NCI-H1048 (cell line): ENCODE measurements at places on chromosomes 6 and 20.

DNA sequence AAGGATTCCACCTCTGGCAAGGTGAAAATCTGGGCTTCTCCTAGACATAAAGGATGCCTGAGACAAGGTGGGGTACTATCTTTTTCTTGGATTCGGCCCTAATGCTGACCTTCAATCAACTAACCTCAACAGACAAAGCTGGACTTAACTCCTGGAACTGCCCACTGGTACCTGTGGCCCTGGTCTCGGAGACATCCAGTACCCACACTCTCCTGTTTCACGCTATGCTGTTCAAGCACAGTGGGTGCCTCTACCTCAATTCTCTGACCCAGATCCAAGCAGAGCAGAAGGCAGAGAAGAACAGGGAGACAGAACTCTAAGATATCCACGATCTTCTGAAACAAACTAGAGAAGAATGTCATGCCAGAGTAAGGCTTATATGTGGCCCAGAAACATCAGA lies 189.8 kb upstream of the FOXQ1 start:
- DNase-seq, result no peak

- no peak for DNase-seq
Observed at GRCh38 chr6:130825772-130826441, 1.3 kb upstream of the SMLR1 start.

GRCh38 chr20:10074513-10074912 lies 39.7 kb downstream of the ANKEF1 start:
- DNase-seq, result no peak

DNA sequence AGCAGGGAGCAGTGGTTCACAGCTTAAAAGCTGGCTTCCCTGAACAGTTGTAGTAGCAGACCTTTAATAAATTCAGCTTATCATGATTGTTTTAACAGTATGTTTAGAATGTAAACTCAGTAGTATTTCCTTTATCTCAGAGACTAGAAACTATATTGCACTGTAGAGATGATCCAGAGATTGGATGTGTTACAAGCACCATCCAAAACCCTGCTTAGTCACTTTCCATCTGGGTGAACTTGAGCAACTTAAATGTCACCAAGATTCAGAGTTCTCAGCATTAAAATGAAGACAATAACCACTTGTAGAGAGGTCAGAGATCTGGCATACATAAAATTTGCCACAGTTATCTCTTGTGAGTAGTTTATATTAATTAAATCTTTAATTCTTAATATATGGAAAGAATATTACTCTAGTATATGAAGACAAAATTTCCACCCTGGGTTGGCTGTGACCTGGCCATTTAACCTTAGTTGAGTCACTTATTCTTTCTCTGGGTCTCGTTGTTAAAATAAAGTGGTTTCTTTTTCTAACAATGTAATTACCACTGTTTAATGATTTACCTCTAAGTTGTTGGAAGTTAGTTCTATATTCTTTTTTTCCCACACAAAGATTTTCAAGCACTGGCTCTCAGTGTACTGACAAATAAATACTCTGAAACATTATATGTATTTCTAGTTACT lies 239.2 kb upstream of the FKBP1C start:
- no peak for DNase-seq

DNA sequence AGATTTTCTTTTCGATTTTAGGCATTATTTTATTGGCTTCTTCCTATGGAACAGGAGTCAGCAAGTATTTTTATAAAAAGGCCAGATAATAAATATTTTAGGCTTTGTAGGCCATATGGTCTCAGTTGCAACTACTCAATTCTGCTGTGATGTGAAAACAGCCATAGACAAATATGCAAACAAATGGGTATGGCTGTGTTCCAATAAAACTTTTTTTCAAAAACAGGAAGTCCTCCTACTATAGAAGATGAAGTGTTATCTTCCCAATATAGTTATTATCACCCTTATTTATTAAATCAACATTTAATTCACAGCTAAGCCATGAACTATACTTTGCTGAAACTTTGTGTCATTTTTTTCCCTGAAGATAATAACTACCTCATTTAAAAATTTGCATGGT lies 57.2 kb downstream of the CHD6 start:
- DNase-seq, result no peak

- no peak for DNase-seq
Observed at GRCh38 chr6:37033819-37034795, 28.7 kb downstream of the FGD2 start.

- no peak for DNase-seq
Observed at GRCh38 chr6:51466427-51466826, 621.0 kb downstream of the PKHD1 start.

- DNase-seq, result no peak
Observed at GRCh38 chr6:132063204-132063603, 112.0 kb upstream of the CCN2 start.

DNA sequence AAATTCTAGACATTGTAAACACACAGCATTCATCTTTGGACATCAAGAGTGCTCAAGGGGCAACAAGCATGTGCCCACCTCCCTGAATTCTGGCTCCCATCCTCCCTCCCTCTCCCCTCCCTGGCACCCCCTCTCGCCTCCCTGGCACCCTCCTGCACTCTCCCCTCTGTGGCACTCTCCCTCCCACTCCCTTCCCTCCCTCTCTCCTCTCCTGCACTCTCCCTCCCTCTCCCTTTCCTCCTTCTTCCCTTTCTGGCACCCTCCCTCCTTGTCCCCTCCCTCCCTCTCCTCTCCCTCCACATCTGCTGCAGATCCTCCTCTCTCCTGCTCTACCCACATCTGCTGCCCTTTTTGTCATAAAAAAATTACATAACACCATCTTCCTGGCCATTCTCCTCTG lies 113.0 kb upstream of the SLC22A23 start:
- no peak for DNase-seq

- no peak for DNase-seq
Observed at GRCh38 chr6:32108094-32108627, 977 bp downstream of the TNXB start.

GRCh38 chr6:152323376-152323775 lies 313.8 kb downstream of the SYNE1 start:
- DNase-seq, result no peak

GRCh38 chr6:116287689-116288282 lies 8.1 kb upstream of the TSPYL1 start:
- DNase-seq, result no peak

DNA sequence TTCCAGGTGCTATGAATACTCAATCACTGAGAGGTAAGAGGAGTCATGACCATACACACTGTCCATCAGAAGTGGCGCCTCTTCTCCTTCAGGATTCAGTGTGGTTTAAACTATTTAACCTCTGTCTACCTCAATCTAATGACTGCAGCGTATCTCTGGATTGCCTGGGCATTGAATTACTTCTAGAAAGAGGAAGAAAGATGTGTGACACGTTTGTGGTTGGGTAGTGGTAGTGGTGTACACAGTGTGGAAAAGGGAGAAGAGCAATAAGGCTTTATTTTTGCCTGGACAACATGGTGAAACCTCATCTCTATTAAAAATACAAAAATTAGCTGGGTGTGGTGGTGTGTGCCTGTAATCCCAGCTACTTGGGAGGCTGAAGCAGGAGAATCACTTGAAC lies 38.0 kb upstream of the ECHDC1 start:
- DNase-seq, result no peak

DNA sequence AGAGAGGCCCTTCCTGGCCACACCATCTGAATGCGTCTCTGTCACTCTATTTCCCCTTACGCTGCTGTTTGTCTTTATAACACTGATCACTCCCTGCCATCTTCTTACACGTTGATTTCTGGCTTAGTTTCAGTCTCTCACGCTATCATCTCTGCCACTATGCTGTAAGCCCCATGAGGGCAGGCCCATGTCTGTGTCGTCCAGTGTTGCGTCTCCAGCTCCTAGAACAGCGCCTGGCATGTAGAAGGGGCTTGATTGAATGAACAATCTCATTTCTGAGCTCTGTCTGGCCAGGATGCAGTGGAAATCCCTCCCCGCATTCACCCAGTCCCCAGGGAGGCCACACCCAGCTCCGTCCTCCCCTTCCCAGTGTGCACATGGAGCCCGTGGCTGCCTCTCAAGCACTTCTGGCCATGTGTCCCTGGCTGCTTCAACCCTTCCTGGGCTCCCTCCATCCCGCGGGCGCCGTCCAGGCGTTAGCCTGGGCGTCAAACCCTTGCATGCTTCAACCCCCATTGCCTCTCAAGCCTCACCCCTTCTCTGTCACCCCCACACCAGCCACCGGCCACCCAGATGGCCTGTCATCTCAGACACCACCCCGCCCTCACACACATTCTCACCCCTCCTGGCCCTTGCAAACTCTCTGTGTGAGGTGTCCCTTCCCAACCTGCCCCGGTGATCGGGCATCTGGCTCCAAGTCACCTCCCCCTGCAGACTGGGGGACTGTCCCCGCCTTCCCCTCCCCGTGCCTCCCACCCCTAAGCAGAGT lies 71.1 kb downstream of the SRC start:
- DNase-seq, result no peak

GRCh38 chr6:19153270-19153980 lies 683.7 kb upstream of the ID4 start:
- DNase-seq, result no peak

GRCh38 chr6:109349419-109349987 lies 32.8 kb downstream of the CD164 start:
- no peak for DNase-seq

GRCh38 chr6:144660561-144661115 lies 375.5 kb downstream of the UTRN start:
- DNase-seq, result no peak

GRCh38 chr20:58753267-58753921 lies 60.8 kb downstream of the NPEPL1 start:
- DNase-seq, result no peak

DNA sequence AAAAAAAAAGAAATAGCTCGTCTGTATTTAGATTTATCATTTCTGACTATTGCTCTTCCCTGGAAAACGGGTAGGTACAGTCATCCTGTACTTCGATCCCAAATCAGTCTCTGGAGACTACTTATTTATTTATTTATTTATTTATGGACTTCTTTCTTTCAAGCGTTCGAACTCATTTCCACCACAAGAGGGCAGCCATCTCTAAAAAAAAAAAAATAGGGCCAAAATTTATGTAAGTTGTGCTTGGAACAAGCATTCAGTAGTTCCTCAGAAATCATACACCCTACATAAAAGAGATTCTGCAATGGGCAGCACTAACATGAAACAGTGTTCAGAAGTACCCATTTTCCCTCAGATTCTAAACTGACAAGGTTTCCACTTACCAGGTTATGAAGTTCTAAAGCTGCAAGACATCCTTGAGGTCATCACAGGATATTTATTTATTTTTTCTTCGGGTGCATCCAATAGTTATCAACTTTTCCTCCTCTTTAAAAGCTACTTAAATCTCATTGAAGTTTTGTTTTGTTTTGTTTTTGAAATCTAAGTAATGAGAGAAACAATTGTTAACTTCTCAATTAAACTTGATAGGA lies 1.9 kb upstream of the BMP2 start:
- peak; percentile 30 for DNase-seq

DNA sequence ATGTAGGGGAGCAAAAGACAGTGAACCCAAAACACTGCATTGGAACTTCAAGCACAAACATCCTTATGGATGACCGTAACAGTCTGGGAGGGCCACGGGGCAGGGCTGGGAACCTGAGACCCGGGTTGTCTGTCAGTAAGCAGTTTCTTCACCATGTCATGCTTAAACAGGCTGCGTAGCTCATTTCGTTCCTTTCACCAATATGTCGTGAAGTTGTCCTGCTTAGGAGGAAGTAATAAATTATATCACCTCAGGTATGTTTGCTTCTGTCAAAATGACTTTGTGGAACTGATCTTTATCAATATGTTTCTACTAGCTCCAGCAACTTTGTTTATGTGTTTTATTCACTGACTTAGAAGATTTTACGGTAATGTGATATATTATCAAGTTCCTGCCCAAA lies 12.4 kb upstream of the MAK start:
- DNase-seq, result no peak

- peak; percentile 26 for DNase-seq
Observed at GRCh38 chr6:35522660-35523658, 10.3 kb upstream of the TULP1 start.

DNA sequence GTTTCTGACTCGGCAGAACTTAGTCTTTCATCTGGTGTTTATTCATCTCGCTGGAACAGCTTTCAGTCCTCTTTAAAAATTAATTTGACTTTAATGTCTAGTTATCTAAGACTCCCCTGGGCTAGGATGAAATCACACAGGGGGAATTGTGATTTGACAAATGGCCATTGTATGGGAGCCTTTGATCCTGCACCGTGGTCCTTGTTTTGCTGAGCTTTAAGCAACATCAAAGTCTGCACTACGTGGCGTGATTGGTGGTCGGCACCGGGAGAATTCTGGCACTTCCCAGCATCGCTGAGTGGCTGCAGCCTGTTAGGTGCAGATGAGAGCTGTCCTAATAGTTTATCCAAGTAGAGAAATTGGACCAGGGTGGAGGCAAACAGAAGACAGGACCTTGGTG lies 146.9 kb downstream of the TBC1D7 start:
- no peak for DNase-seq

DNA sequence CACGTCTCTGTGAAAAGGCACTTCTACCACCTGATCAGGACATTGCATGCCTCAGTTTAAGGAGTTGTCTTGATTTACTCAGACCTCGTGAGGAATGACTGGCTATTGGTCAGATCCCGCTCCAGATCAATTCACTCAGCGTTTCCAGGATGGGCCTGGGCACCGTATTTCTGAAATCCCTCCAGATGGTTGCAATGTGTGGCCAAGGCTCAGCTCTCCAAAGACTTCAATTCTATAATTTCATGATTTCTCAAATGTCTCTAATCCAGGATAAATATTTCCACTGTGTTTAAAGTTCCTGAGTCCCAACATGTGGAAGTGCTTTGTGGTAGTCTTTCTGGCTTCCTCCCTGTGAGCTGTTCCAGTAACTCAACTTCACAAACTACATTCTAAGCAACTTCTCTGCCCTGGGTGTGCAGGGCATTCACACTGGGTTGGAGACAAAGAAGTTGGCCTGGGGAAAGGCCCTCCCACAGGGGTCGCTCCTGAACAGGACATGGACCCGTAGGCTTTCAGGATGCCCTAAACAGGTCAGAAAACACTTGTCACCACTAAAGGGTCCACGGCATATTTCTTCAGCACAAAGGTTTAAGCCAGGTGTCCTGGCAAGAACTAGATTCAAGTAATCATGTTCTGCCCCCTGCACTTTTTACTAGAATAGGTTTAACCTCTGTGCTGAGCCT lies 212.1 kb downstream of the WDR27 start:
- DNase-seq, result no peak

GRCh38 chr6:4778086-4778485 lies 1.9 kb downstream of the CDYL start:
- no peak for DNase-seq

DNA sequence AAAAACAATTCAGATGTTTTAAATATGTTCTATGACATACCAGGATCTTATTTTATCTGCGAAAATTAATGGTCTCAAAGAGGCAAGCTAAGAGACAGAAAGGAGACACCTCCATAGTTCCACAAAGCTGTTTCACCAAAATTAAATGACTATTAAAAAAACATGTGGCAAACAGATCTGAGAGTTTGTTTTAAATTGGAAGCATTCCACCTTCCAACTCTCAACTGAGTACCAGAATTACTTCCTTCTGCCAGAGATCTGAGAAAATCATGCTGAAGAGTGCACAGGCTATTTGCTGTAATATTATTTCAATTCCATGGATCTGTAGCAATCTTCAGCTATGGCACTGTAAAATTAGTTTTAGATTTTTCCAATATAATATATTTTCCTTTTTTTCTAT lies 669.5 kb upstream of the MARCKS start:
- no peak for DNase-seq

- no peak for DNase-seq
Observed at GRCh38 chr6:122248844-122249243, 150.6 kb upstream of the HSF2 start.
